ENCODE measurements at places on chromosomes 12 and 14.
A peak's percentile ranks its signal among the peaks of the same experiment; 100 is the strongest.

DNA sequence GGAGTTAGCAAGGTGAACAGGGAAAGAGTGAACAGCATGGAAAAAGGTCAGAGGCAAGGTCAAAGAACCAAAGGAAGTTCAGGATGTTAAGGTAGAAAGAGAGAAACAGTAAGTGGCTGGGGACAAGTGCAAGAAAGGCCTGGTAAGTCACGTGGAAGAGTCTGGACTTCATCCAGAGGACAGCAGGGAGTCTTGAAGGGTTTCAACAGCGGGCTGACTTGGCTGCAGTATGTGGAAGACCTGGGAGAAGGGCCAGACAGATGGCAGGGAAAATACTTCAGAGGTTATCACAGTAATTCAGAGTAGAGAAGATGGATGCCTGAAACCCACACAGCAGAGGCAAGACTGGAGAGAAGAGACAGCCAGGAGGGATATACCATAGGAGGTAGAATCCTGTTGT is 34.0 kb downstream of the CIT start:
- DNase-seq: no peak

- DNase-seq: peak; percentile 44
These were observed 171.9 kb downstream of the RGS6 start for GRCh38 chr14:72104011-72104613.

DNA sequence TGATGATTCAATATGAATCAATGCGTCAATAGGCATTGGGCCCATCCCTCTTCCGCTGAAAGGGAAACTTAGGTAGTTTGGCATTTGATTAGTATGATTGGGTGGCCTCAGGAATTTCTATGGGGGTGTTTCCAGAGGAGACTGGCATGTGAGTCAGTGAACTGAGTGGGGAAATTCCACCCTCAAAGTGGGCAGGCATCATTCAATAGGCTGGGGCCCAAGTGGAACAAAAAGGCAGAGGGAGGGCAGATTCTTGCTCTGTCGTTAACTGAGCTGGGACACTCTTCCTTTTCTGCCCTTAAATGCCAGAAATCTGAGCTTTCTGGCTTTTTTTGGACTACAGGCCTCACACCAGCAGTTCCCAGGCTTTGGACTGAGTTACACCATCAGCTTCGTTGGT is 373.5 kb downstream of the RPS29 start:
- DNase-seq: no peak

DNA sequence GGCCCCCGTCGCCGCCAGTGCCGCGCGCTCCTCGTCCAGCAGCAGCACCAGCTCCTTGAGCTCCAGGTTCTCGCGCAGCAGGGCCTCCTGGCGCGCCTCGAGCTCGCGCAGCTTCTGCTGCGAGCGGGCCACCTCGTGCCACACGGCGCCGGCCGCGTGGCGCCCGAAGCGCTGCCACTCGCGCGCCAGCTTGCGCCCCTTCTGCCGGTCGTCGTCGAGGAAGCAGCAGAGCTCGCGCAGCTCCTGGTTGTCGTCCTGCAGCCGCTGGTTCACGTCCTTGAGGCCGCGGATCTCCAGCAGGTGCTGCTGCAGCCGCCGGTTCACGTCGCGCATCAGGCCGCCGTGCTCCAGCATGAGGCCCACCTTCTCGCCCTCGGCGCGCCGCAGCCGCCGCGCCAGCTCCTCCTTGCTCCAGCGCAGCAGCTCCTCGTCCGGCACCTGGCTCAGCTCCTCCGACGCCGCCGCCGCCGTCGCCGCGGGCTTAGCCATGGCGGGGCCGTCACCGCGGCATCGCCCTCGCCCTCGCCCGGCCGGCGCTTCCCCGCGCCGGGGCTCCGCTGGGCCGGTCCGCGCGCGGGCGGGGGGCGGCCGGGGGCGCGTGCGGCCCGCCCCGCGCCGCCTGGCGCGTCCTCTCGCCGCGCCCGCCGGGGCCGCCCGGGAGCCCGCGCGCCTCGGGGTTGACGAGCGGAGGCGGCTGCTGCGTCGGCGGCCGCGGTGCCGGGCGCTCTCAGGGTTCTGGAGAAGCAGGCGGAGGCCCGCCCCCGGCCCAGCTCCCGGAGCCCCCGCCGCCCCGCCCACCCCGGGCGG is at the start of gene CCDC85C:
CCDC85C (minus strand) TSS at position 737 of the 807 bp plus-strand sequence; CDS start at position 489, 248 bp downstream.
- peak; percentile 57 for DNase-seq

DNA sequence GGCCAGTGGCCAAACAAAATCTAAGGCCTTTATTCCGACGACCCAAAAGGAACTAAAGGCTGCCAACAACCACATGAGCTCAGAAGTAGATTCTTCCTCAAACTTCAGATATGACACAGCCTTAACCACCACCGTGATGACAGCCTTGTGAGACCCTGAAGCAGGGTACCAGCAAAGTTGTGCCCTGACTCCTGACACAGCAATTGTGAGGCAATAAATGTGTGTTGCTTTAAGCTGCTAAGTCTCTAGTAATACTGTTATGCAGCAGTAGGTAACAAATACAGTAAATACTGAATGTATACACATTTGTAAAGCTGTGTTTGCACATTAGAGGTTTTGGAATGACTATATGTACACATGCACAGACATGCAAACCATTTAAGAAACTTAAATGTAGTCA is 10.7 kb upstream of the SLC6A13 start:
- no peak for DNase-seq

- DNase-seq: no peak
These were observed 32.1 kb downstream of the PRMT8 start for GRCh38 chr12:3523058-3523457.

DNA sequence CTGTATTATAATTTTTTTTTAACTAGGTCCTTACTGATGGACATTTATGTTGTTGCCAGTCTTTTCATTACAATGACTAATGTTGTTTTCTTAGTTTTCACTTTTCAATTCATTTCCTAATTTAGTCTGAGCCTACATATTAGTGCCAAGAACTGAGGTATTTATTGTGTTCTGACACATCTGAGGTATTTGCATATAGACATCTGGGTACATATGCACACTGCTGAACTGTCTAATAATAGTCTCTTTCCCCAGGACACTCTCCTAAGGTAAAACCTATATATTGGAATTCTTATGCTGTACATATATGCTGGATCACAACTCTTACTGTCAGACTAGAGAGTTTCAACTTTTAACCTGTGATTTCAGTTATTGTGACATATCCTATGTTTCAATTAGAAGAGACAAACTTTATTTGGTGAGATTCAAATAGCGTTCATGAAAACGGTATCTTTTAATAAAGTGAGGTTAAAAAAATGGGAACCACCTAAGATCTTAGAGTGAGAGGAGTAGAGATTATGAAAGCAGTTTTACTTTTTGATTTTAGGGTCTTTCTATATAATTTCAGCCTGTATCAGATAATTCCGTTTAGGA is 263.2 kb downstream of the RAD51B start:
- no peak for DNase-seq

DNA sequence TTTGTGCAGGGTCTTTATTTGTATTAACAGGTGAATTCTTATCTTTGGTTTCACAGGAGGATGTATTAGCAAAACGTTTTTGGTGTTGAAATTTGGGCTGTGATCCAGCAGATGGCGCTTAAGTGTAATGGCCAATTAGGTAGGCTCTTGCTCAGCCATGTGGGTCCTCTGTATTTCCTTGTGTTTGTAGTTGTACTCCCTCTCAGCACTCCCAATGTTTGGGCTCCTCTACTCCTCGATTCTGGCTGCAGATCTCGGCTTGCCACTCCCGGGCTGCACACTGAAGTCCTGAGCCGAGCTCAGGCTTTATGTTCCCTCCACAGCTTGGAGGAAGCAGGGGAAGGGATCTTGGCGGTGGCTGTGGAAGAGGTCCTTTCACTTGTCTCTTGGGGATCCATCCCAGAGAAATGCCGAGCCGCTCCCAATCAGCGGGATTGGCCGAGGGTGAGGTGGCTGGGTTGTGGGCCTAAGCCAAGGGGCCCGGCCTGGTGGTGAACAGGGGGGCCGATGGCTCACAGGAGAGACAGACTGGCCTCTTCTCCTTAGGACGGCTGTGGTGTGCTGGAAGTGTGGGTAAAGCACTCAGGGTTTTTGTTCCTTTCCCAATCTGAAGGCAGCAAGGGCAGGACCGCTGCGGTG is 133.7 kb downstream of the AEBP2 start:
- peak; percentile 58 for DNase-seq

DNA sequence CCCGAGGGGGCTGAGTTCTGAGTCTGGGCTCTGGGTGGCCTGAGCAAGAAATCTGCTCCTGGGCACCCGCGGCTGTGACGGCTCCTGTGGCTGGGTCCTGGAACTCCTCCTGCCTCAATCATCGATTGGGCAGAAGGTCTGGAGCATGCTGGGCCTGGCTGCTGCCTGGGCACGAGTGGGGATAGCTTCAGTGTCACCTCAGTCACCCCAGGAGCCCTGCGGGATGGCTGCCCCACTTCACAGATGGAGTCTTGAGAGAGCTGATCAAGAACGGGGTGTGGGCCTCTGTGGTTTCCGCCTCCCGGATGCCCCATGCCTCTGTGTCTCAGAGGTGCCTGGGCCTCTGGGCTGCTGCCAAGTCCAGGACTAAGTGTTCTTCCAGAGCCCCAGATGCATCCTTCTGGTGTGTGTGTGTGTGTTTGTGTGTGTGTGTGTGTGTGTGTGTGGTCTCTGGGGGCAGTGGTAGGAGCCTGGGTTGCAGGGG is 185.6 kb upstream of the C14orf180 start:
- DNase-seq: no peak

- no peak for DNase-seq
These were observed 108.6 kb downstream of the ETV6 start for GRCh38 chr12:11758087-11758486.

Data from NCI-H526 (cell line).